ENCODE measurements at places on chromosomes 3 and 15. TPM values are rescaled to one million over a fixed set of nuclear protein-coding genes. Genes with fewer than 3 reads are reported as not detected.

The ZNF80 gene
- 1.7 TPM for total RNA-seq

The PPM1M gene
- total RNA-seq: 108 TPM

The GLCE gene
- total RNA-seq: 5.8 TPM

- no peak for DNase-seq
- H3K4me1 ChIP-seq: peaks cover 60% of the 10 kb centered on the region
- no peaks in the 10 kb centered on the region for H3K36me3 ChIP-seq
- H3K4me3 ChIP-seq: no peak overlapping the region
- no peak overlapping the region for H3K27ac ChIP-seq
Measured at GRCh38 chr15:85007741-85008397, 26.2 kb downstream of the PDE8A start.

DNA sequence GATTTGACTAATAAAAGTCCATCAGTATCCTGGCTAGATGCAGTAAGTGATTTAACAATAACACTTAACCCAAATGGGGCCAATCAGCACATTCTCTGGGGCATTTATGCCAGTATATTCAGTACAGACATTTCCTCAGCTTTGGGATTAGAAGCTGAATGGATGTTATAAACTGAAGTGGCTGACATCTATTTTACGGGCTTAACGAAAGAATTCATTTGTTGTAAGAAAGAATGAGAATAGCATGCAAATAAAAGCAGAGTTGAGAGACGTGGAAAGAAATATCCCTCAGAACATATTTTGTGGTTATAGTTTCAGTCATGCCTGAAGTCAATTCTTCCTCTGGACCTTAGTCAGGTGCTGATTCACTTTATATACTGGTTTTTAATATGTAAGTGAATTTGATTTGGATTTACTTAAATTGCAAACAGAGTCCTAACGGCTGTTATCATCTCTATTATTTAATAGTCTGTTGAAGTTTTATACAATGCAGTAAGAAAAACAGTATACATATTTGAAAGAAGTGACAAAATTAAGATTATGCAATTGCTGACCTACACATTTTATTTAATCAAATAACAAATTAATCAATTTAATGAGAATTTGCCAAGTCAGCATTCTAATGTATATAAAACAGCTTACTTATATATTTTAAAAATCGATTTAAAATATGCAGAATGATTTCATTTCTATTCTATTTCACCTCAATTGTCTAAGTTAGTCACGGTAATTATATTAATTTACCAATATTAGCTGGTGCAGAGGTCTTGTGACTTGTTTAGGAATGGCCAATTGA is 513.9 kb upstream of the CADM2 start:
- no peak for DNase-seq
- no peak overlapping the region for H3K4me3 ChIP-seq
- H3K27me3 ChIP-seq: no peaks in the 10 kb centered on the region
- H3K4me1 ChIP-seq: no peaks in the 10 kb centered on the region
- H3K27ac ChIP-seq: no peak overlapping the region

- H3K27me3 ChIP-seq: peaks cover 11% of the 10 kb centered on the region
- H3K4me3 ChIP-seq: no peak overlapping the region
- no peak overlapping the region for H3K27ac ChIP-seq
- no peaks in the 10 kb centered on the region for H3K4me1 ChIP-seq
- no peaks in the 10 kb centered on the region for H3K36me3 ChIP-seq
Measured at GRCh38 chr3:133964547-133964946, 65.2 kb downstream of the SLCO2A1 start.

- no peak overlapping the region for H3K4me3 ChIP-seq
- H3K4me1 ChIP-seq: no peaks in the 10 kb centered on the region
- peaks cover 21% of the 10 kb centered on the region for H3K36me3 ChIP-seq
- no peak overlapping the region for H3K27ac ChIP-seq
- peaks cover 10% of the 10 kb centered on the region for H3K27me3 ChIP-seq
- no peak for DNase-seq
Measured at GRCh38 chr3:50912746-50913145, 238.0 kb downstream of the DOCK3 start.

DNA sequence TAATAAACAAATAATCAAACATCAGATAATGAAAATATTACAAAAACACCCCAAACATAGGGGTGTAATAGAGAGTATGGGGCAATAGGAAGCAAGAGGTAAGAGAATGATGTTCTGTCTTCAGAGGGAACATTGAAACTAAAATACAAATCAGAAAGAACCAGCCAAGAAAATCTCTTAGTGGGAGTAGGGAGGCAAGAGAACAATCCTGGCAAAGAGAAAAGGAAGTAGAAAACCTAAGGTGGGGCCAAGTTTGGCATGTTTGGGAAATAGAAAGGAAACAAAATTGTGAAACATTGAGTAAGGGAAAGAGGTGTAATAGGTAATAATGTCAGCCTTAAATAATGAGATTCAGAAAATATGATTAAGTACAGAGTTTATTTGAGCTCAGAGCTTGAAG is 467.1 kb downstream of the RBMS3 start:
- no peaks in the 10 kb centered on the region for H3K4me1 ChIP-seq
- no peak overlapping the region for H3K4me3 ChIP-seq
- no peaks in the 10 kb centered on the region for H3K36me3 ChIP-seq
- H3K27me3 ChIP-seq: peaks cover 11% of the 10 kb centered on the region
- DNase-seq: no peak
